GM03348 (cell line): ENCODE measurements at places on chromosomes 12 and 14.

GRCh38 chr12:108616941-108617858, 16.5 kb downstream of the SELPLG start:
- no peak for DNase-seq

GRCh38 chr12:39102474-39103209, 197.3 kb upstream of the CPNE8 start:
- DNase-seq, result peak; percentile 5

GRCh38 chr12:124683152-124684124, 116.0 kb upstream of the NCOR2 start:
- no peak for DNase-seq

GRCh38 chr14:94328196-94328595, 5.1 kb upstream of the SERPINA6 start:
- no peak for DNase-seq

DNA sequence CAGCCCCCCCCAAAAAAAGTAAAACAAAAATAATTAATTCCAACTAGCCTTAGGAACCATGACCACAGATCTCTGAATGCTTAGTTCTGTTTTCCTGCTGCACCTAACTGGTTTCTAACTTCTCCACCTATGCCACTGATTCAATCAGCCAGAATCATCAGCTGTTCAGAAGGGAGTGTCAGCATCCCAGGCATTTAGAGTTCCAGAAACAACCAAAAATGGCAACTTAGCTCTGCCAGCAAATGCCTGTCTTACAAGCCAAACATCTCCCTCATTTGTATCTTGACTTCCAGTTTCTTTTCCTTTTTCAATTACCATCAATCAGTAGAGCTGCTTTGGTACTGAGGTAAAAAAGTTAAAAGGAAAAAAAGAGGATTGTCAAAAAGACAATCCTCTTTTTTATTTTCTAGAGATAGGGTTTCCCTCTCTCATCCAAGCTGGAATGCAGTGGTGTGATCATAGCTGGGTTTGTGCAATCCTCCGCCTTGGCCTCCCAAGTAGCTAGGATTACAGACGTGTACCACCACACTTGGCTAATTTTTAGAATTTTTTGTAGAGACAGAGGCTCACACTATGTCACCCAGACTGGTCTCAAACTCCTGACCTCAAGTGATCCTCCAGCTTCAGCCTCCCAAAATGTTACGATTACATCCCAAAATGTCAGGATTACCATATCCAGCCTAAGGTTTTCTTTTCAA, 45.2 kb upstream of the ISM2 start:
- DNase-seq, result no peak

- DNase-seq, result peak; percentile 78
Observed at GRCh38 chr12:96401076-96401871, 1.0 kb upstream of the CDK17 start.

DNA sequence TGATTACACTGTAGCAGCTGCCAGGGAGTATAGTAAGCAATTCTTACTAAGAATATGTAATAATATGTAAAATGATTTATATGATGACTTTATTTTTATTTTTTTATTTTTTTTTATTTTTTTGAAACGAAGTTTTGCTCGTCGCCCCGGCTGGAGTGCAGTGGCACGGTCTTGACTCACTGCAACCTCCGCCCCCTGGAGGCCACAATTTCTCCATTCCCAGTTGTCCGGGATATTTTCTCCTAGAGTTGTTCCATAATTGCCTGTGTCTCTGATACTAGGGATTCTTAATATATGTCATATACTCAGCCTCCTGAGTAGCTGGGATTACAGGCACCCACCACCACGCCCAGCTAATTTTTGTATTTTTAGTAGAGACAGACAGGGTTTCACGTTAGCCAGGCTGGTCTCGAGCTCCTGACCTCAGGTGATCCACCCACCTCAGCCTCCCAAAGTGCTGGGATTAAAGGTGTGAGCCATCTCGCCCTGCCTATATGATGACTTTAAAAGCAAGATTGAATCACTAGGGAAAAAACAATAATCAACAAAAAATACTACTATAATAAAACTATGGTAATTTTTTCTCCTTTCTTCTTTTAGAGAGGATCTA, 12.2 kb upstream of the ITPR2 start:
- DNase-seq, result peak; percentile 18

DNA sequence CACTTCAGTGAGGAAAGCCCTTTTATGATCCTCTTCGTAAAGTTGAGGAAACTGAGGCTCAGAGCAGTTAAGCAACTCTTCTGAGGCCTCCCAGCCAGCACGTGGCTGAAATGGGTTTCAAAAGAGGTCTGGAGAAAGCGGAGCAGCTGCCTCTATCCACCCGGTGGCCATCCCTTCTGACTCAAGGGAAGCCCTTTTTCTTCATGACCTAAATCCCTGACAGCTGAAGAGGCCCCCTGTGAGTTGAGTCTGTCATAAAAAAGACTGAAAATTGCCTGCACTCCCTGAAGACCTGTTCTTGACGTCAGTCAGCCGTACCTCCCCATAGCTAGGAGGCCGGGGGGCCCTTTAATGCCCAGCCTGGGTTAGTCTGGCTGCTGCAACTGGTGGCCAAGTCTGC, 10.7 kb downstream of the CMKLR1 start:
- DNase-seq, result no peak

- no peak for DNase-seq
Observed at GRCh38 chr14:39576736-39577135, 144.5 kb upstream of the FBXO33 start.

- no peak for DNase-seq
Observed at GRCh38 chr12:19312637-19313036, 126.7 kb upstream of the AEBP2 start.

DNA sequence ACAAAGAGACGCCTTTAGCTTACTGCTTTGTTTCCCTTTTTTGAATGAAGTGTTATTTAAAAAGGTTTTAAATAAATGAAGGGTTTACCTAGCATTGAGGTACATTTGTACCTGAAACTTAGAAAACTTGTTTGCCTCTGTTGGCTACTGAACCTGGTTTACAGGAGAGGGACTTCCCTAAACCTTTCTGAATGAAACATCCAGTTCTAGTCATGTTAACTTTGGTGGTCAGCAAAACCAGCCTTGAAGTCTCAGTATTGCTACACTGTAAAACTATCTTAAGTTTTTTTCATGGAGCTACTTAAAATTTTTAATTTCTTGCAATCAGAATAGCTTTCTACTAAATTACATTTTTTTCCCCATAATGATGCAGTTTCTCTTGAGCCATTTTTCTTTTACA, 38.2 kb downstream of the RASSF8 start:
- no peak for DNase-seq

- no peak for DNase-seq
Observed at GRCh38 chr12:105713606-105714305, 383.3 kb downstream of the C12orf75 start.

GRCh38 chr12:102093319-102093718, 26.6 kb downstream of the NUP37 start:
- peak; percentile 40 for DNase-seq

DNA sequence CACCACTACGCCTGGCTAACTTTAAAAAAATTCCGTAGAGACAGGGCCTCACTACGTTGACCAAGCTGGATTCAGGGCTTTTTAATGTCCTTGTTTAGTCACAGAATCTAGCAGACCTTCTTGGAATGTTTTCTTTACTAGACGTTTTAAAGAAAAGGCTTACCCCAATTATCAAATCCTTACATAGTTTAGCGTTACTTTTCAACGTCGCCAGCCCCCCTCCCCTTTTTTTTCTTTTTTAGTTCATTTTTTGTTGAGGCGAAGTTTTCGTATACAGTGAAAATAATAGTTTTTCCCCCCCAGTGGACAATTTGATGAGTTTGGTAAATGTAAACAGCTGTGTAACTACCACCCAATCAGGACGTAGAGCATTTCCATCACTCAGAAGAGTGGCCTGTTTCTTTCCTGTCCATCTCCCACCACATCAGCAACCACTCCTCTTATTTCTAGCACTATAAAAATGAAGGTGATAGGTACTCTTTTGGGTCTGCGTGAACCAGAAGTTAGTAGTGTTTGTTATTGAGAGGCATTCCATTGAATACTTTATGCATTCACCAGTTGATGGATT, 753 bp upstream of the DLGAP5 start:
- no peak for DNase-seq

DNA sequence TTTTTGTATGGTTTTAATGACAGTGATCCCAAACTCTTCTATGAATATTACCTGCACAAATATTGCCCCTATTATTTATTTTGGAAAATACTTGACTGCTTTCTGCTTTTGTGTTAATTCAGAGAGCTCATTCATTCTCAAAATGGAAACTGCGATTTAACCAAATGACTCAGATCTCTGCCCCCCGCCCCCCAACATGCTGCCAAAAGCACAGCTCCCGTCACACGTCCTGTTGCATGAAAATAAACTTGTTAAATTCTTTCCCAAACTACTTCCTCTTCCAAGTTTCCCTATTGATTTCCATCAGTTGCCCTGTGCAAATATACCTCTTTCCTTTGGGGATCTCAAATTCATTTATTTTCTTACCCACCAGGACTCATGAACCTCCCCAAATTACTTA, 18.0 kb upstream of the NRDE2 start:
- no peak for DNase-seq

GRCh38 chr14:70655110-70655826, 13.6 kb downstream of the TTC9 start:
- no peak for DNase-seq

DNA sequence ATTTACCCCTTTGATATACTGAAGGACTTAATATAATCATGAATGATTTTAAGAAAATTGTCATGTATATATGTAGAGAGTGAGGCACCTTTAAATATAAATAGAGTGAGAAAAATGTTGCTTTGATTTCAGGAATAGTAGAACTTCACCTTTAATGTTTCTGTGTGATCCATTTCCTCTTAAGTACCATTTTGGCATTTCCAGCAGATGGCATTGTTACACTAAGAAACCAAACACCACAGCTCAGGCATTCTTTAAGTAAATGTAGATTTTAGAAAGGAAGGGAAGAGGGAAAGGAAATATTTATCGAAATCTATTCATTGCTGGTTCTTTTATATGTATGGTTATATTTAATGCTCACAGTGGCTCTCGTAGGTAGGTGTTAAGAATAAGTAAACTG, 556.7 kb upstream of the FBXO33 start:
- no peak for DNase-seq

DNA sequence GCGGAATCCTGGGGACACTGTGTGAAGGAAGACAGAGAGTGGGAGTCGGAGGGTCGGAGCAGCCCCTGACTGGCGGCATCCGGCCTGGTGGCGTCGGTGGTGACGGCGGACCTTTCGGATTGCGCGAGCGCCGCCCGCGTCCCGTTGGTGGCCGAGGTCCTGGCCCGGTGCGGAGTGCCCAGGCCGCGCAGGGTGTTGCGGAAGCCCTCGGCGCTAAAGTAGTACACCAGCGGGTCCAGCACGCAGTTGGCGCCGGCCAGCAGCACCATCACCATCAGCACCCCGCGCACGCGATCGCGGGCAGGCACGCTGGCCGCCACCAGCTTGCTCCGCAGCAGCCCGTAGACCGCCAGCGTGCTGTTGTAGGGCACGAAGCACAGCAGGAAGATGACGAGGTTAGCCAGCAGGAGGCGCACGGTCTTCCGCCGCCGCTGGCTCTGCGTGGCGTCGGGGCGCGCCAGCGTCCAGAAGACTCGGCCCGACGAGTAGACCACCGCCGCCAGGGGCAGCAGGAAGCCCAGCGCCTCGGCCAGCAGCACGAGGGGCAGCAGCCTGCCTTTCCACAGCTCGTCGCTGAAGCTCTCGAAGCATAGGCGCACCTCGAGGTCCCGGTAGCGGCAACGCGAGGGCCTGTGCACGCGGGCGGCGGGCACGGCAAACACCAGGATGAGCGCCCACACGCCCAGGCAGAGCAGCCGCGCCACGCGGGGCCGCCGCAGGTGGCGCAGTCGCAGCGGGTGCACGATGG, 13.1 kb upstream of the CHD4 start:
- peak; percentile 63 for DNase-seq

DNA sequence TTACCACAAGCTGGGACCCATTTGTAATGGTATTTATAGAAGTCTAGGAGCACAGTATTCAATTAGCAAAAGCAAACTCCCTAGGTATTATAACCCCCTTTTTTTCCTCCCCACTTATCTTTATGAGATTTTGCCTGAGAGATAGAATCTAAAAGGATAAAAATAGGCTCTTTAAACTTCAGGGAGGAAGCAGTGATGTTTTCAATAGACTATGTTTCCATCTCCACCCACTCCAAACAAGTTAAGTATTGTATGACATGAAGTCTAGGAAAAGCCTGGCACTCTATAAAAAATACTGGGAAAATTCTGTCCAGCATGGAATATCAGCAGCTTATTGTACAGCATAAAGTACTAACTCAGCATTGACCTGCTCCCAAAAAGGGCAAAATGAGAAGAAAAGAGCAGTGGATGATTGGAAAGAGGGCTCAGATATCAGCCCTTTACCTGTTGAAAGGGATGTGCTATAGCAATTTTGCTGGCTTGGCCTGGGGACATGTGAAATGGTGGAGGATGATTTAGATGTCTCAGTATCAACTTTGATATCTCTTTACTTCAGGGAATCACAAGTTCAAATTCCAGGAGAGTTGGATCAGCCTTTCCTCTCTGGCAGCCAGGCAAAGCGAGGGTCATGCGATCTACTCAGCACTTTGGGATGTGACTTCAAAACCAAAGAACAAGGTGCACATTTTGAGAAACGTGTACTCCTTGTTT, 72.4 kb downstream of the IGF1 start:
- DNase-seq, result peak; percentile 29

- DNase-seq, result peak; percentile 71
Observed at GRCh38 chr12:53938326-53939140, at the start of gene HOXC13. TSS of gene HOXC13 (plus strand) at chr12:53938831. CDS start at chr12:53938907, 76 bp downstream.

DNA sequence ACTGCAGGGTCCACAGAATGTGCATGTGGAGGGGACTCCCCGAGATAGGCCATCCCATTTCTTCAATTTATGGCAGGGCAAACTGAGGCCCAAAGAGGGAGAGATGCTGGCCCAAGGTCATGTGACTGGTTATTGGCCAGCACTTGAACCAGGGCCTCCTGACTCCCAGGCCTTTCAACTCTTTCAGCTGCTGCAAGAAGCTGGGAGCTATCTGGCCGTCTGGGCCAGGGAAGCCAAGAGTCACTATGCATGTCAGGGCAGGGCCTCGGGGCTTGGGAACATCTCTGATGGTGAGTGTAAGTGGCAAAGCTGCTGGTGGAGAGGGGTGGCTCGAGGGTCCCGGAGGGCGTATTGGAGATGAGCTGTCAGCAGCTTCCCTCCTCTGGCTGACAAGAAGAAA, 9.5 kb upstream of the LTBP2 start:
- no peak for DNase-seq

DNA sequence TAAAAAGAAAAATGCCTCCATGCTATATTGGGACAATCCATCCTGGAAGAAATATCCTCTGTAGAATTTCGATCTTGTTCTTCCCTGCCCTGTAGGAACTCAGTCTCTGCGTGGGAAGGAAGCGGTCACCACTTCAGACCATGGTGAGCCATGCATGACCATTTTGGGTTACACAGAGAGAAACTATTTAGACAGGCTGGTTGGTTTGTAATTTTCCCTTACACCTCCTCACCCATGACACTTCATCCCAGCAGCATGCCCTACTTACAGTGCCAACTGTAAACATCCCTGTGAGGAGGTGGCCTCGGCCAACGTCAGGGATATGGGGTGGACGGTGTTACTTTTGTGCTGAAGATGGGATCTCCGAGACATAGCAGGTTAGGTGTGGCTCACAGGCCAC, 121.4 kb downstream of the SMOC1 start:
- no peak for DNase-seq
